ENCODE measurements at places on chromosomes 16 and 17.
A peak's percentile ranks its signal among the peaks of the same experiment; 100 is the strongest.

GRCh38 chr17:7336240-7337175, at the start of gene ACAP1:
TSS of gene ACAP1 (plus strand) at chr17:7336529. CDS start at chr17:7336735, 206 bp downstream.
- peak; percentile 83 for DNase-seq

DNA sequence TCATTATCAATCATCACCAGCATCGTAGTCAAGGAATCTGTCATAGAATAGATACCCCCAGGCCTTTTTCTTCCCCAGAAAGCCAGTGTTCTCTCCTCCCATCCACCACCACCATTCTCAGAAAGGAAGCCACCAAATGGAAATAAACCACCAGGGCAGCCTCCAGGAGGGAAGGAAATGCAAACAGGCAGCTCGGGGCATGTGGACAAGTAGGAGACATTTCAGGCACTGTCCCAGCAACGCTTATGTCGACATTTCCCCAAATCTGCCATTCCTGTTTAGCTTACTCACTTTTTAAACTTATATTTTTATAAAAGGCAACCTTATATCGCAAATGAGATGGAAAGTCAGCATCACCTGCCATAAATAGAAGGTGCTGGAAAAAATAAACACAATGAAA, 15.8 kb downstream of the EMP2 start:
- no peak for DNase-seq

GRCh38 chr16:18047761-18048160, 288.8 kb downstream of the NPIPA8 start:
- DNase-seq = no peak

GRCh38 chr17:6501359-6501758, 55.0 kb downstream of the PITPNM3 start:
- DNase-seq = no peak

DNA sequence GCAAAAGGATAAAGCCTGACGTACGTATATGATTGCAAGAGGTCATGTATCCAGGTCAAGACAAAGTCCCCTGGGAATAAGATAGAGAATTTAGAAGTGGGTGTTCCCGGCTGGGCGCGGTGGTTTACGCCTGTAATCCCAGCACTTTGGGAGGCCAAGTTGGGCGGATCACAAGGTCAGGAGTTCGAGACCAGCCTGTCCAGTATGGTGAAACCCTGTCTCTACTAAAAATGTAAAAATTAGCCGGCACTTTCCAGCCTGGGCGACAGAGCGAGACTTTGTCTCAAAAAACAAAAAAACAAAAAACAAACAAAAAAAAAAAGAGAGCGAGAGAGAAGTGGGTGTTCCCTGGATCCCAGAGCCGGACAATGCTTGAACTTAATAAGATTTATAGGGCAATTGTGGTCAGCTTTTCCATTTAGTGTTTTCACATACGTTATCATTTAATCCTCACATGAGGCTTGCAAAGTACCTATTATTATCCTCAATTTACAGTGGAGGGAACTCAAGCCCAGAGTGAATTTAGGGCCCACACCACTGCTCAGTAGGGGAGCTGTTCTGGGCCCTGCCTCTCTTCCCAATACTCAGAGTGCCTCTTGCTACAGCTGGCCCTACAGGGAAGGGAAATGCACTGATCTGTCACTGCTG, 481 bp upstream of the GLTPD2 start:
- no peak for DNase-seq

DNA sequence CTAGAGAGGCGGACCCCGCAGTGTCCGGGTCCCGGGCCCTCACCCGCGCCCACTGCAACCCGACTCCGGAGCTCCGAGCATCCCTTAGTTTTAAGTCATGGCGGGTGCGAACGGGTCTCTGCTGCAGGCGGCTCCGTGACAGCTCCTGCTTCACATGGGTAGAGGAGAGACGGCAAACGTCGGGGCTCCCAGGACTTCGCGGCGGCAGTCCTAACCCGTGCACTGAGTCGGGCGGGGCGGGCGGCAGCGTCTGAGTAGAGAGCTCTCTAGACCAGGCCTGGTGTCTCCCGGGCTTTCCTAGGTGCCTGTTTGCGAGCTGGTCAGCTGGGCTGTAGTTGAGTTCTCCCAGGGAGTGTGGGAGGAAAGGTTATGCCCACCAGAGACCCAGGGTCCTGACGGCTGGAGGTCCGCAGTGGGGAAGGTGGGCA, 345 bp downstream of the TSC2 start:
- DNase-seq = no peak

DNA sequence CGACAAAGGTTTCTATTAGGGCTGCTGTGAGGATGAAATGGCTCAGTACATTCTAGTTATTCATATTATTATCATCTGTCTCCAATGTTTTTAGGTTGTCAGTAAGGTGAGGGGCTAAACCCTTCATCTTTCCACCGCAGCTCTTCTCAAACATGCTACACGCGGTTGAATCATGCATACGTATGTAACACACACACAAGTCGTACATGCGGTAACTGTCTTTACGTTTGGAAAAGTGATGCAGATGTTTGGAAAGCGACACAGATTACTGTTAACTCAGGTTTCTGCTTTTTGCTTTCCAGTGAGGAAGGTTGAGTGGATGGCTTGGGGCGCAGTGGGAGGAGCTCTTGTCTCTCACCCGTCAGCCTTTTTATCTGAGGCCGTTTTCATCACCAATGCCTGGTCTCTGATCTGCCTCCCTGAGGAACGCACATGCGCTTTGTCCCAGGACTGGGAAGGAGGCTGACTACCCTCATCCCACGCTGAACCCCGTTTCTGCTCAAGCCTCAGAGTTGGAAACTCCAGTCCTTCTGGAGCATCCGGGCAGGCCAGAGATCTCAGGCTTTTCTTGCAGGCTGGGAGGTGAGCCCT, 3.2 kb upstream of the FOXL1 start:
- DNase-seq = no peak

DNA sequence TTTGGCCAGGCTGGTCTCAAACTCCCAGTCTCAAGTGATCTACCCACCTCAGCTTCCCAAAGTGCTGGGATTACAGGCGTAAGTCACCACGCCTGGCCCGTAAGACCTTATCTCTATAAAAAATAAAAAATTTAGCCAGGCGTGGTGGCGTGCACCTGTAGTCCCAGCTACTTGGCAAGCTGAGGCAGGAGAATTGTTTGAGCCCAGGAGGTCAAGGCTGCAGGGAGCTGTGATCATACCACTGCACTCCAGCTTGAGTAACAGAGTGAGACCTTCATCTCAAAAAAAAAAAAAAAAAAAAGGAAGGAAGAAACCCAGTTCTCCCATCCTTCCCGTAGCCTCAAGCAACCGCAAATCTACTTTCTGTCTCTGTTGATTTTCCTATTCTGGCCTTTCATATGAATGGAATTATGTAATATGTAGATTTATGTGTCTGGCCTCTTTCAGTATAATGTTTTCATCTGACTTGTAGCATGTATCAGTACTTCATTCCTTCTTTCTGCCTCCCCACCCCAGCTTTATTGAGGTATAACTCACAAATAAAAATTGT, 11.2 kb downstream of the CASC3 start:
- no peak for DNase-seq

GRCh38 chr17:19905502-19905901, 37.8 kb upstream of the ULK2 start:
- DNase-seq = no peak

DNA sequence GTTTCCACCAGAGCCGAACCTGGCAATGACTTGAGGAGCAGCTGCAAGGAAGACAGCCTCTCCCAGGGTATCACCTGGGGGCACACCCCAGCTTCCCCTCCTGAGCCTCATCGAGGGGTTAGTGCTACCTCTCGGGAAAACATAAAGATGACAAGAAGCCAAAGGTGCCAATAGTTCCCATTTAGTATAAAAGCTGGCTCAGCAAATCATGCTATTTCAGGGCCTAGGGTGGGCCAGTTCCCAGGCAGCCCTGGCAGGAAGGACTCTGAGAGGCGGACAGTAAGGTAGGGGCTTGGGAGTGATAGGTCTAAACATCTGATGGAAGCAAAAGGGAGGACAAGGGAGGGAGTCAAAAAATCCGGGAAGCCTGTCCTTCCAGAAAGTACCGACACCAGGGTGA, 46.2 kb downstream of the SOST start:
- DNase-seq = no peak

DNA sequence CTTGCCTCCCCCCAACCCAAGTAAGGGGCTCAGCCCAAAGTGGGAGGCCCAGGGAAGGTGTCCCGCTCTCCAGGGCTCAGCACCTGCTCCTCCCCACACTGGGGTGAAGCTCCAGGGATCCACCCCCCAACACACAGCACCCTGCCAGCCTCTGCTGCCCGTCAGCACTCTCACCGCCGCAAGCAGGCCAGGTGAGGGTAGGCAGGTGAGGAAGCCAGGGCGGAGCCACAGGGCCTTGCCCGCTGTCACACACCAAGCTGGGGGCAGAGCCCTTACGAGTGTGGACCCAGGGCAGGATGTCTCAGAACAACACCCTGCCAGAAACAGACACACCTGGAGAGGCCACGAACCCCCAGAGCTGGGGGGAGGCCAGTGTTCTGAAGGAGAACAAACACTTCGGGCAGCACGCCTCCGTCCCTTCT, 19.5 kb downstream of the PLLP start:
- DNase-seq = no peak

DNA sequence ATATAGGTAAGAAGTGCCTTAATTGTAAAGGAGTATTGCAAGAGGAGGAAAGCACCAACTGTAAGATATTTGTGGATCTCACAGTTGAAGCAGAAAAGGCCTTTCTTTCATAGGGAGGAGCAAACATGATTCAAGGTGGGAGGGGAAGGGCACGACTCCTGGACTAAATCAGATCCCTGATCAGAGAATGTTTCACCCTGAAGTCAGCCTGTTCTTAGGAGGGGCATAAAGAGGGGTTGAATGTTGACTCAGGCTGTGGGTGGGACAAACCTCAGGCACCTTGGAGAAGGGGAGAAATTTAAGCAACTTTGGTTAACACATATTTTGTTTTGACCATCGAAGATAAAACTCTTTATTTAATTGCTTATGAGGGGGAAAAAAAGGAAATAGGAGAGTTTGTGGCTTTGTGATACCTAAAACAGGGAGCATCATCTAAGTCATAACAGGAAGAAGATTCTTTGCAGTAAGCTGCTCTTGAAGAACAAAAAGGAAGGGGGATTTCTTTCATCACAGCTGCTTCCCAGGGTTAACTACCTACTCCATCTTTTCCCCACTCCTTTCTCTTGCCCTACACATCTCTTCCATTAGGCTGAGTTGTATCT, 158.6 kb upstream of the ZNF267 start:
- DNase-seq = no peak

- DNase-seq = no peak
Observed at GRCh38 chr17:71486261-71486660, 634.6 kb upstream of the SOX9 start.

DNA sequence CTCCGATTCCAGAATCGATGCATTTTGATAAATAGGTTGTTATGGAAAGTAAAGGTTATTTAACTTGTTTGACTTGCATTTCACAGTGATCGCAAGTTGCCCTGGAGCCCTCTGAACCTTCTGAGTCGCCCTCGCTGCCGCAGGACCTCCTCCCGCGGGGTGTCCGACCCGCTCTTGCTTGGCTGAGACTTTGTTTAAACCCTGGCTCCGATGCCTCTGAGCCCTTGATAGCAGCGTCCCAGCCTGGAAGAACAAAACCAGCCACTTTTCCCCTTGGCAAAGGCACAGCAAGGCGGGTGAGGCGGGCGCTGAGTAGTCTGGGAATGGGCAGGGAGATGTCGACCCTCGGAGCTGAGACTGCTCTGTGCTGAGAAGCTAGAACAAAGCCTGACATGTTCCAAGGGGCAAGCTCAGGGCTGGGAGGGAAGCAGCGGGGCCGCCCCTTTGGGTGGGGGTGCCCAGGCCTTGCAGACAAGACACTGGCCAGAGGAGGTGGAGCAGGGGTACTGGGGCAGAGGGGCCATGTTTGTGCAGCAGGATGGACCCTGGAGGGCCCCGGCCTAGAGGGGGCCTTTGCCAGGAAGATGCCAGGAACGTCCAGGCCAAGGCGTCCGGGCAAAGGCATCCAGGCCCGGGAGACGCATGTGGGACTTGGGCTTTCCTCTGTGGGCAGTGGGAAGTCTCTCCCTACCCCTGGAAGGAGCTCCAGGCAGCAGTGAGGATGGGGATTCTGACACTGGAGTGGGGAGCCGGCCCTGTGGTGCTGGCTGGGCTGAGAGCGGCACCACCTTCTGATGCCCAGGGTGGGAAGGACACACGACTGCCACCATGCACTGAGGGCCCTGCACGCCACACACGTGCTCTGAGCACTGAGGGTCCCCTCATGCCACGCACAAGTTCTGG, 30.3 kb upstream of the CDH15 start:
- DNase-seq = no peak

- DNase-seq = peak; percentile 76
Observed at GRCh38 chr17:82497483-82498405, 21.8 kb upstream of the FOXK2 start.

DNA sequence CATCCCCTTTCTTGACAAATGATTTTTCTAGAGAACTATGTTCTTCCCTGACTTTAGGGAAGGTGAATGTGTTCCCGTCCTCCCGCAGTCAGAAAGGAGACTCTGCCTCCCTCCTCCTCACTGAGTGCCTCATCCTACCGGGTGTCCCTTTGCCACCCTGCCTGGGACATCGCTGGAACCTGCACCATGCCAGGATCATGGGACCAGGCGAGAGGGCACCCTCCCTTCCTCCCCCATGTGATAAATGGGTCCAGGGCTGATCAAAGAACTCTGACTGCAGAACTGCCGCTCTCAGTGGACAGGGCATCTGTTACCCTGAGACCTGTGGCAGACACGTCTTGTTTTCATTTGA, 7.4 kb downstream of the NAT9 start:
- DNase-seq = no peak

- no peak for DNase-seq
Observed at GRCh38 chr17:45942284-45942683, 47.9 kb downstream of the MAPT start.
